ENCODE measurements at places on chromosomes 12 and 14.

- no peak for DNase-seq
Observed at GRCh38 chr14:103142721-103143302, 19.6 kb downstream of the TNFAIP2 start.

DNA sequence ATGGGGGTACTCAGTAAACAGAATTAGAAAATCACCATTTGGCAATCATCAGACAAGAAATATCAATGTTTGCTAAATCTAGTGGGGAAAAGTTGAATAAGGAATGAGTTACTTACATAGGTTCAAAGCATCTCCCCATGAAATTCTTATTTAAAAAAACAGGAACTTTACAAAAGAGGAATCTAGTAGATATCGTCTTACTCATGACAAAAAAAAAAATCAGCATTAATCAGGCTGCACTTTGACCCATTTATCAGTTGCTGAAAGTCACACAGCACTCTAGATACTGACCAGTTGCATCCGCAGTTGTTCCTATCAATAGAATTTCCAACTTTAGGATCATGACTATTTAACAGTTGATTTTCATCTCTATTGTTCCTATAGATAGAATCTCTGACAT is 5.8 kb upstream of the DICER1 start:
- no peak for DNase-seq

DNA sequence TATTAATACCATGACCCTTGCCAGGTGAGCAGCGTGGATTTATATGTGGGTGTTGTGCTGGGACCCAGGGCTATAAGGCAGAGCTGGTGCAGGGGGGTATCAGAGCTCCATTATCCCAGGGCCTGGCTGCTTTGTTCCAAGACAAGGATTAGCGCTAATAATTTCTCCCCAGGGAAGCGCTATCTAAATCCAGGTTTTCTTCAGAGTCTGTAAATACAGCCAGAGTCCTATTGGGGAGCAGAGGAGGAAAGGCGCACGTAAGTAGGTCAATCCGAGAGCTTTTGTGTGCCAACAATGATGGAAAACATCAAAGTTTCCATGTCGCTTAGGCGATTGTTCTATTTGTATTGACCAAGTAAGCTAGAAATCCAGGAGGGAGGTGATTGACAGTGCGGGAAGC is 1009.7 kb downstream of the VRK1 start:
- no peak for DNase-seq

- DNase-seq: no peak
Observed at GRCh38 chr14:31529053-31529452, 32.2 kb upstream of the NUBPL start.

DNA sequence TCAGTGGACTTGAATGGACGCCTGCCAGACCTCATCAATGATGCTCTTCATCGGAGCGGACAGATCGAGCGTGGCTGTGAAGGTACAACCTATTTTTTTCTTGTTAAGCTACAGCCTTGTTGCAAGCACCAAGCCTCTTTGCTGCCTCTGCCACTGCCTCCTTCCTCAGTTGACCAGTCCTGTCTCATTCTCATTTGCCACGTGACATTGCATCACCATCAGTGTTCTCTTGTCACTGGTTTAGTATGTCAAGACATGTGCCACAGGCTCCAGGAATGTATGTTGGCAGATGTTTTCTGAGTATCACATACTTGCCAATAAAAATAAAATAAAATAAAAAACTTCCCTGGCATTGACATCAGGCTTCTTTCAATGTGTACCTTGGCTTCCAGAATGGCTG is 798.1 kb downstream of the NRXN3 start:
- DNase-seq: no peak

- no peak for DNase-seq
Observed at GRCh38 chr12:56260921-56261320, 2.7 kb upstream of the ANKRD52 start.

DNA sequence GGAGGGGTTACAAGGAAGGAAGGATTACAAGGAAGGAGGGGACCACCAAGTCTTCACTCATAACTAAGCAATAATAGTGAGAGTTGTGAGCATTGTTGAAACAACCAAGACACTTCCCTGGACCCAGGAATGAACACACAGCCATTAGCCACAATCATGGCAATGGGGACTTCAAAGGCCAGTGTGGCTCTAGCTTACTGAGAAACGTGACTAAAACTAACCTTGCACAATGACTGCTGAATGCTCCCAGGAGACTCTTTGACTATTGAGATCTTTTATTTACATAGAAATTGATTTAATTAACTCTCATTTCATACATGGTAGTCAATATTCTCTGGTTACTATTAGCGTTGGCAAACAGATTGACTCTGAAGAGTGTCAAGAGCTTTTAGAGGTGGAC is 263.0 kb upstream of the SOX5 start:
- no peak for DNase-seq

DNA sequence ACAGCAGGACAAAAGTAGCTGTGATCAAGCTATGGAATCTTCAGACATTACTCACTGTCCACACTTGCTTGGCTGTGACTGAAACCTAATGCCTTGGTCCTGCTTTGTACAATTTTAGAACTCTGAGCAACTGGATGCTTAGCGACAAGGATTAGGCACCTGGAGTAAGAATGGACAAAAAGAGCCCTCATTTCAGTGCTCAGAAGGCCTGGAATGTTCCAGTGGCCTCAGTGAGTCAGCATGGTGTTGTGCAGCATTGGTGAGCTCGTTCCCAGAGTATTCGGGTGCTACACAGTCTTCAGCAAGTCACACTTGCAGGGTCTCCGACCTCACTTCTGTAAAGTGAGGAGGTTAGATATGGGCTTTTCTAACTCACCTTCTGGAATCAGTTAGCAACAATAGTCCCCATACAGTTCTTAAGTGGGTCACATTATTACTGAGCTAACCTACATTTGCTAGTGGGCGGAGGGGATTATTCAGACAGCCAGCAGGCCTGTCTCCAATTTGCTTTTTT is 108.0 kb upstream of the MDM1 start:
- no peak for DNase-seq

- peak; percentile 8 for DNase-seq
Observed at GRCh38 chr14:53542732-53543131, 389.6 kb upstream of the DDHD1 start.

DNA sequence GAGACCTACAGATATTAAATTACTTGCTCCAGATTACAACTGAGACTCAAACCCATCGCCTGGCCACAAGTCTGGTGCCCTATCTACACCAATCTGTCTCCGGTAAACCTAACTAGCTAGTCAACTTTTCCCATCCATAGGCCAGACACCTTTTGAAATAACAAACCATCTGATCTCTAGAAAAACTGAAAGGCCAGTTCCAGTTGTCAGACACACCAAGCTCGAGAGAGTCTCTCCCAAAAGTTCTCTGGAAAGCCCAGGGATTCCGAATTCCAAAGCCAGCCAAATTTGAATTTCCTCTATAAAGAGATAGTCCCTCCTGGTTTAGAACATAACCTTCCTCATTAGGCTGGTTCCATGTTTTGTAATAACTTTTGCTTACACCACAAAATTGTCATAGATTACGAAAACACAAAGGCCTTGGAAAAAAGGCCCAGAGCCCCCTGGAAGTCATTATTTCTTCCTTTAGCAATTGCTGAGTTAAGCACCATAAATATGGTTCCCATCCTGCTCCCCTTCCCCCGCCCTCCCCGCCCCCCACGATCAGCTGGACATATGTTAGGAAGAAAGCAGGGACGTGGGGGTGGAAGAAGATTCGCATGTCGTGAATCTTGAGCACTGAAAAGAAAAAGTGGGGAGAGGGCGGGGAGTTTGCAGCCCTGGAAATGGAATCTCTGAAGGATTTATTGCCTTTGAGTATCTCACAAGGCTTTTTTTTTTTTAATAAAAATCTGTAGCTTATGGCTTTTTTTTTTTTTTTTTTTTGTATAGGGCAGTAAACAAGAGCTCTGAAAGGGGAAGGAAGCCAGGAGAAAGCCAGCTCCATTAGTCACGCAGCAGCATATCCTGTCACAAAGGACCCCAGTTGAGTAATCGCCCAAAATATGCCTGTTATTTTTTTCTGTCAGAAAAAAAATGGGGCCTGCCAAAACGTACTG is 110.4 kb downstream of the ZFP36L1 start:
- DNase-seq: no peak

DNA sequence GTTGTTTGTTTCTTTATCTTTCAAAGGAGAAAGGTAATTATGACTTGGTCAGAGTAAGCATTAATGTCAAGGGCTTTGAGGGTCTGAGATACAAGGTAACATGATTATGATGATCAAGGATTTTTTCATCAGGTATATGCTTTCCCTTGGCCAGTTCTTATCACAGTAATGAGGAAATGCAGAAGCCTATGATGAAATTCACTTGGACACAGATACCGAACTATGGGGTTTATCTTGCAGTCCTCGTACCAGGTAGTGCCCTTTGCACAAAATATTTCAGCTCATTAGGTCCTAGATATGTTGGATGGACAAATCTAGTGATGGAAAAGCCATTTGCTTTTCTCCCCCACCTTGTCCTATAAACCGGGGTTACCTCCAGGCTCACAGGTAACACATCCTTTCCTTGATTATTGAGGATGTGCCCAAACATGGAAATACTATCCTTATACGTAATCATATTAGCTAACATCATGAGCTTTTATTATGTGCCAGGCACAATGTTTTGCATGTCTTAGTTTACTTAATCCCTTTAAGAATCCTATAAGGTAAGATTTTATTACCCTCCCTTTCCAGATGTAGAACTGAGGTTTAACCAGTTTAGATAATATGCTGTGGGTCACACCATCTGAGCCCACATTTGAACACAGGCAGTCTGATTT is 7.0 kb upstream of the RASSF3 start:
- DNase-seq: no peak

GRCh38 chr14:93299866-93300265 is 33.0 kb downstream of the BTBD7 start:
- no peak for DNase-seq

- peak; percentile 18 for DNase-seq
Observed at GRCh38 chr12:77477907-77478533, 352.7 kb upstream of the NAV3 start.

- DNase-seq: no peak
Observed at GRCh38 chr12:66449531-66449930, 147.2 kb downstream of the HELB start.

GRCh38 chr14:68476212-68477109 is 316.4 kb downstream of the ZFP36L1 start:
- no peak for DNase-seq

GRCh38 chr12:44127966-44128710 is 292.3 kb downstream of the TMEM117 start:
- DNase-seq: no peak

- no peak for DNase-seq
Observed at GRCh38 chr12:10027311-10027710, 3.2 kb upstream of the CLEC9A start.

DNA sequence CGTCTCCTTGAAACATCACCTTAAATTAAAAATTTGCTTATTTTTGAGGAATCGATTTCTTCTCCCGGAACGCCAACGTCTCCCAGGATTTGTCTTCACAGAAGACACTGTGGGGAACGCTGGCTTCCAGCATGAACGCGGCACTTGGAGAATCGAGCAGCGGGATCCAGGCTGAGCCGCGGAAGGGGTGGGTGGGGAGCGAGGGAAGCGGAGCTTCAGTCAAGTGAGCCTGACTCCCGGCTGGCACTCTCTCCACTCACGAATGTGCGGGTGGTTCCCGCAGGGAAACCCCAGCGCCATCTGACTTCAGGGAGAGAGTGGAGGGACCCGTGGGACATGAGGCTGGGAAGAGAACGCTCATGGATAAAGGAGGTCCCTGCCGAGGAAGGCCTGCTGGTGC is 506.0 kb upstream of the TMEM132C start:
- DNase-seq: no peak

- DNase-seq: no peak
Observed at GRCh38 chr12:106255493-106255892, 7.7 kb upstream of the CKAP4 start.

- no peak for DNase-seq
Observed at GRCh38 chr12:106902053-106902452, 53.7 kb upstream of the TMEM263 start.

GRCh38 chr12:121003650-121004049 is 12.6 kb downstream of the C12orf43 start:
- DNase-seq: no peak

- no peak for DNase-seq
Observed at GRCh38 chr14:104816616-104816884, 15.6 kb downstream of the ZBTB42 start.

GRCh38 chr14:65574611-65575010 is 162.1 kb downstream of the FUT8 start:
- no peak for DNase-seq

GRCh38 chr12:120118321-120119061 is 1.9 kb upstream of the RAB35 start:
- DNase-seq: peak; percentile 61

GRCh38 chr12:54564768-54565167 is 15.4 kb downstream of the PDE1B start:
- DNase-seq: peak; percentile 52

GRCh38 chr12:6336889-6337853 is 4.7 kb downstream of the TNFRSF1A start:
- no peak for DNase-seq

DNA sequence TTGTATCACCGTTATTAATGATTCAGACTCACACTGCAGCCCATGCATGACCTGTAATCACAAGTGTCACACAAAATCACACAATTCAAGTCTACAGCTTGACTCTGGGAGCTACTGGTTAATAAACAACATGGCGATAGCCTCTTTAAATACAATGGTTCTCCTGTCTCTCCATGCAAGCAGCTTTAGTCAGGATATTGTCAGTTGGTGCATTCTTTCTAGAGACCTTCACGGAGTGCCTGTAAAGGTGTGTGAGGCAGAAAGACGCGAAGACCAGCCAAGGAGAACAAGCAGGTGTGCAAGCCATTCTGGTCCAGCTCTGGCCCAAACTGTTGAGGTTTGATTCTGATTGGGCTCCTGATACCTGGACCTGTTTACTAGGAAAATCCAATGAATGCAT is 40.0 kb upstream of the FOXN3 start:
- DNase-seq: no peak

GRCh38 chr12:130216031-130216430 is 53.8 kb downstream of the FZD10 start:
- DNase-seq: no peak

DNA sequence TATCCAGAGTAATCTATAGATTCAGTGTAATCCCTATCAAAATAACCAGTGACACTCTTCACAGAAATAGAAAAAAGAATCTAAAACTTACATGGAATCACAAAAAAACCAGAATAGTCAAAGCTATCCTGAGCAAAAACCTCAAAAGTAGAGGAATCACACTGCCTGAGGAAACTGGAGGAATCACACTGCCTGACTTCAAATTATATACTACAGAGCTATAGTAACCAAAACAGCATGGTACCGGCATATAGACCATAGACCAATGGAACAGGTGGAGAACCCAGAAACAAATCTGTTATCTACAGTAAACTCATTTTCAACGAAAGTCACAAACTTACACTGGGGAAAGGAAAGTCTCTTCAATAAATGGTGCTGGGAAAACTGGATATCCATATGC is 244.0 kb downstream of the FUT8 start:
- no peak for DNase-seq

DNA sequence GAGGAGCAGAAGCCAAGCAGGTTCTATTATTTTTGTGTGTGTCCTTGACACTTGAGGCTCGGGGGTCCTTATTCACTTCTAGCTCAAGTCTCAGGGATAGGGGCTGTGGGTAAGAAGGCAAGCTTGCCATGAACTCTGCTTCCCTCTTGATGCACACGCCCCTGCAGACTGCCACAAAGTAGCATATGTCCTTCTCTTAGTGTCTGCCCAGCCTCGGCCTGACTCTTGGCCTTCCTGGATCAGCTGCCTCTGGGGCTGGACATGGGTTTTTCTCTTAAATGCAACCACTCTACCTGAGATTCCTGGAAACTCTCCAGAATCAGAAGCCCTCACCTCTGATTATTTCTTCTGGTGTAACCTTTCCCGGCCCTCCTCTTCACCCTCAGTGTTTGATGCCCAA is 28.2 kb upstream of the PEX5 start:
- DNase-seq: no peak
